ENCODE measurements at places on chromosomes 7 and 10. TPM values are rescaled to one million over a fixed set of nuclear protein-coding genes. Genes with fewer than 3 reads are reported as not detected.
A peak's percentile ranks its signal among the peaks of the same experiment; 100 is the strongest.

- DNase-seq, result peak; percentile 17
Observed at GRCh38 chr10:56646329-56647111, 285.5 kb upstream of the ZWINT start.

ANXA8L1 gene
- total RNA-seq, result 0.29 TPM

DNA sequence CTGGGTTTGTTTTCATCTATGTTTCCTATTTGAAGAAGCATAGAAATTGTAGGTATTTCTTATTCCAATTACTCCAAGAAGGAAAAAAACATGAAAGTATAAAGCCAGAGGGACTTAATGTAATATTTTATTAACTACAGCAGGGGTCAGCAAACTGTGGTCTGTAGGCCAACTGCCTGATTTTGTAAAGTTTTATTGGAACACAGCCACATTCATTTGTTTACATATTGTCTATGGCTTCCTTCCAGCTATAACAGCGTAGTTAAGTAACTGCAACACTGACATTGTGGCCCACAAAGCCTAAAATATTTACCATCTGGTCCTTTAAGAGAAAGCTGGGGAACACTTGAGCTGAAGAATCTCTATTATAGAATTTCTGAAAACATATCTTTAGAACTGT is 306.2 kb downstream of the BICC1 start:
- DNase-seq, result no peak

DNA sequence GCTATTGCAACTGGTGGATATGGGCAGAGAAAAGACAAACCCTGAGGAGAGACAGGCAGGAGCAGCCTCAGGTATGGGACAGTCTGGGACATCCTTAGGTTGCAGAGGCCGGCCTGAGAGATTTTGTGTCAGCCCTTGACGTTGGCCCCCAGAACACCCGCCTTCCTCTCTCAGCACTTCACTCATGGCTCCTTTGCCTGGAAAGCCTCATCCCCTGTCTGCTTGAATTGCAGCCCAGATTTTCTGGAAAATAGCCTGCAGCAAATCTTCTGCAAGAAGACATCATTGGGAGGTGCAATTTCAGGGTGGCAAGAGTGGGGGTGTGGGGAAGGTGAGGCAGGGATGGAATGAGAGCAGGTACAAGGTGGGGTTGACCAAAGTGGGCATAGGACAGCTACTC is 2.2 kb upstream of the FRMD4A start:
- DNase-seq, result no peak

DNA sequence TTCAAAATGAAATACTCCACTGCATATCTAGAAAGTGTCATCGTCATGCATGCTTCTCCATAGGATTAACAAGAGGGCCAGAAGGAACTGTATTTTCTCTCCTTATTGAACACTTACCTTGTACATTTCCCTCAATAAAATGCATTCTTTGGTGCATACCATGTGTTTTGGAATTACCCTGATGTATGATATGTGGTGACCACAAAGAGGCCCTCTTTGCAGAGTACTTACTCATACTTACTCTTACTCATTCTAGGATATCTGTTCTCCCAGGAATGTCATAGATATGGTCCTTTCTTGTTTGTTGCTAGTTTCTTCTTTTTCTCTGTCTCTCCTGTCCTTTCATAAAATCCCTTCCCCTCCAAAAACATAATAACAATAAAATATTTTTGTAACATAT is 1087.1 kb upstream of the POT1 start:
- DNase-seq, result no peak

GRCh38 chr10:131162211-131162610 is 149.3 kb downstream of the TCERG1L start:
- no peak for DNase-seq

GRCh38 chr10:129654461-129654860 is 187.4 kb downstream of the MGMT start:
- DNase-seq, result no peak
